ENCODE measurements at places on chromosomes 2 and 18.

DNA sequence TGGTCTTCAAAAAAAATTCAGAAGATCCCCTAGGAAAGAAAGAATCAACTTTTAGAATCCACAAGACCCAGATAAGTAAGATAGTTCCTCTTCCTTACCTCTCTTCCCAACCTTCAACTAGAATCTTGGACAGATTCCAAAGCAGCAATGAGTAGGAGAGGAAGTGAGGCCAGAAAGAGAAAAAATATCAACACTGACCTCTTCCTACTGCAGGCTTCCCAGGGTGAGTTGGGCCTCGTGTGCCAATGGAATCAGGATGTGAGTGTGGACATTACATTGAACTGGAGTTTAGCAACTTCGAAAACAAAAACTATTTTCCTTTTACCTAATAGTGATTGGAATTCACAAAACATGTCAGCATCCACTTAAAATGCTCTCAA is 102.5 kb upstream of the PIEZO2 start:
- no peak for DNase-seq

GRCh38 chr2:113298176-113298575 is 19.5 kb upstream of the PAX8 start:
- no peak for DNase-seq

DNA sequence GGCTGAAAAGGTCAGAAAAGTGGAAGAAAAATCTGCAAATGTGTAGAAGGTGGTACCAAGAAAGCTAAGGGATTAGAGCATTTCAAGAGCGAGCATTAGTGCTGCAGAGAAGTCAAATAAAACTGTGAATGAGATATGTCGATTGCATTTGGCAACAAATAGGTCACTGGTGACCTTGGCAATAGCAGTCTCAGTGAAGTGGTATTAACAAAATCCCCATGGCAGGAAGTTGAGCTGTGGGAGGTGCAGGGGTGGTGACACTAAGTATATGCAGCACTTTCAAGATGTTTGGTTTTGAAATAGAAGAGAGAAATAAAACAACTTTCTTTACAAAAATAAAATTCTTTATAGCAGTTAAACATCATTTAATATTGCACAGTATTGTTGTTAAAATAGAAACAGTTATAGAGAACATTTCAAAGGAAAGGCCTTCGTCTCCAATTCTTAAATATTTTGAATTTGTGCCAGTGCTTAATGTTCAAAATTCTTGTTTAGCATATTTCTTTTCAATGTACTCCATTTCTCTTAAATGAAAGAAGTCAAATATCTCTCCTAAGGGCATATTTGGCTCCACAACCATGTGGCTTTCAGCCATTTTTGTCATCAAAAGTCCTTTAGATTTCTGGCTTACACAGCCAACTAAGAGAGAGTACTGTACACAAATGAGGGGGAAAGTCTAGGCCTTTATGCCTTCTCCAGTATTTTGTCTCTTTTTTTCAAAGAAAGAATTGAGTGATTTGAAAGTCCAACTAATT is 443.0 kb upstream of the MMADHC start:
- no peak for DNase-seq

- DNase-seq: no peak
These were observed 1.8 kb upstream of the KYNU start for GRCh38 chr2:142875652-142876051.

DNA sequence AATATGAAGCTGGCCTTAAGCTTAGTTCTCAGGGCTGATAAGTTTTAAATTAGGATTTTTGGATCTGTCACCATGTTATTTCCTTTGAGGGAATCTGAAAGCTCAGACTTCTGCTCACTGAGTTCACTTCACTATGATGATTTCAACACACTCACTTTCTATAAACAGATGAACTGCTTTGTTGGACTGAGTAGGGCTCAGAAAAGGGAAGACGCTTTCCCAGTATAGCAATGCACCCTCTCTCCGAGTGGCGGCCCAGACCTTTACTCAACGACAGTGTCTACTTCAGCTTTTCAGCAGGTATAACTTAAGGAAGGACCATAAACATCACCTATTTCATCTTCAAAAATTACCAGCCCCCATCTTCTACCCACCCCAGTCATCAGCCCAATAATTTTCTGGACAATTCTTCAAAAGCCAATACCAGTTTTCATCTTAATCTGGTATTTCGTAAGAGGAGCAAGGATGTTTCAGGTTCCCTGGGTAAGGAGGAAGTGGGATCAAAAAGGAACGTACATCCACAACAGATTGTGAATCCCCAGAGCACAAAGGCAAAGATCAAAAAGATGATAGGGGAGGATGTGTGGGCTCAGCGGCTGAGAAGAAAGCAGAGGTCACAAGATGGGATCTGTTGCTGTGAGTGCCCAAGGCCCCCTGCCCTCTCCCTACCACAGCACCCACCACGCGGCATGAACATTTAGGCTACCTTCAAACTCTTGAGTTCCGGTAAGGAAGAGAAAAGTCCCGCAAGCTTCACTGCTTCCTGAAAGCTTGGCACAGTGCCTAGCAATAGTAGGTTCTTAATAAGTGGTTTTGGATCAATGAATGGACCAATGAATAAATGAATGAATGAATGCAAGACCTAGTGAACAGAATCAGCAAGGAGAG is 41.9 kb downstream of the LPIN2 start:
- DNase-seq: no peak

GRCh38 chr2:119025013-119025412 is 83.0 kb downstream of the MARCO start:
- no peak for DNase-seq

GRCh38 chr18:49857708-49858107 is 44.4 kb upstream of the ACAA2 start:
- no peak for DNase-seq

GRCh38 chr2:198279026-198279425 is 474.6 kb downstream of the PLCL1 start:
- DNase-seq: no peak

GRCh38 chr2:241956521-241957110 is 87.1 kb downstream of the RTP5 start:
- no peak for DNase-seq

DNA sequence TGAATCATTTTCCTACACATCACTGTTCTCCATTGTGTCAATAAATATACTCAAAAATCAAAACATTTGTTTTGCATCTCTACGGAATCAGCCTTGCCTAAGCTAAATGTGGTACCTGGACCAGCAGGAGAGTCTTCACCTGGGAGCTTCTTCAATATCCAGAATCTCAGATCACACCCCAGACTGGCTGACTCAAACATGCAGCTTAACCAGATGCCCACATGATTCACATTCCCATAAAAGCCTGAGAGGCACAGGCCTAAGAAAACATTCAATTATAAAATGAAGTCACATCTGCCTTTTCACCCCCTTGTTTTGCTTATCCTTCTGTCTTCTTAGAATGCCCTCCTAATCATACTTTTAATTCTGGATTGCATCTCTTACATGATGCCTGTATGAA is 1045.5 kb upstream of the NXPH2 start:
- no peak for DNase-seq

DNA sequence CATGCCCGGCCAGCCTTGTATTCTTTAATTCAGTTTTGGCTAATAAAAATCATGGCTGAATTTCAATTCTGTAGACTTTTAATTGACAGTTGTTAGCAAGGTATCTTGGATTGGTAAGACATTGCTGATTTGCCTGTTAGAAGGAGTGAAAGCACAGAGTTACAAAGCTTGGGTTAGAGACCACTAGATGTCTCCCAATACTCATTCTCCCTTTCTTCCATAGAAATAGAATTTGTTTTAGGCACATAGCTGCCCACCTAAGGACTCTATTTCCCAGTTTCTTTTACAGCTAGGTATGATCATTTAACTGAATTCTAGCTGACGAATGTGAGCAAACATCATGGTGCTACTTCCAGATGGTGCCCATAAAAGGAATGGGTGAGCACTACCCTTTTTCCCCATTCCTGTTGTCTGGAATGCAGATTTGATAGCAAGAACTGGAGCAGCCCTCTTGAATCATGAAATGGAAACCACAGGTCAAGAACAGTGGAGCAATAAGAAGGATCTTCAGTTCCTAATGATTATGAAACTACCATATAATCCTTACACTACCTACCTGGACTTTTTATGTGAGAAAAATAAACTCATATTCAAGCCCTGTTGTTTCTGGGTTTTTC is 17.5 kb downstream of the PECR start:
- DNase-seq: no peak

DNA sequence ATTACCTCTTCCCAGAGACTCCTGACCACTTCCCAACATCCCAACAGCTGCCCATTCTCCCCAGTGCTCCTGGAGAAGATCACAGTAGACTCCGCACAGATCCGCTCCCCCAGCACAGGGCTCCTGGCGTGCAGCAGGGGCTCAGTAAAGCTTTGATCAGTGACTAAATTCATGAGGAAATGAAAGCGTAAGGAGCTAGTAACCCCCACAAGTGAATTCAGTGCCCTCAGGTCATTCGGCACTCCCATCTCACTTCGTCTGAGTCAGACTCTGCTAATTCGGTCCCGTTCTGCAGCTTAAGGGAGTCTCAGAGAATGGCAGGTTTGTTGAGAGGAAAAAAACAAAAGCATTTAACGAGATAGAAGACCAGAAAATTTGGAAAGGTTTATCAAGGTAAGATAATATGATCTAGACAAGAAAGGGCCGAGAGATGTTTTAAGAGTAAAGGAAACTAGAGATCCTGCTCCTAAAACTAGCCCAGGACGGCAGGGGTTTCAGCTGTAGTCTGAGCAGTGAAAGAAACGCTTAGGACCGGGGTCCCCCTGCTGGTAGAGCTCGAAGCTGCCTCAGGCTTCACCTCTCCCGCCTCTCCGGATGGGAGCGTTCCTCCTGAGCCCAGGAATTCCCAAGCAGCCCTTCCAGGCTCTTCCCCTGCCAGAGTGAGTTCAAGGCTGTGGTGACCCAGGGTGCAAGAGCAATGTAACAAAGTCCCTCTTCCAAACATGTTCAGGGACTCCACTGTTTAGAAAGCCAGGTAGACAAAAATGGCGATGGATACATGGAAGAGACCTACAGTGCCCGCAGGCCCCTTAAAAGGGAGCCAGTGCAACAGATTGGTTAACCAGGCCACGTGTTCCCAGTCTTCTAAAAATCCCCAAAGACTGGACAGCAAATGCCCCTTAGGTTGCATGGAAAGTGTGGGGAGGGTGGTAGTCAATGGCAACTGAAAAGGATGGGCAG is 127.3 kb downstream of the DNER start:
- DNase-seq: peak; percentile 53

DNA sequence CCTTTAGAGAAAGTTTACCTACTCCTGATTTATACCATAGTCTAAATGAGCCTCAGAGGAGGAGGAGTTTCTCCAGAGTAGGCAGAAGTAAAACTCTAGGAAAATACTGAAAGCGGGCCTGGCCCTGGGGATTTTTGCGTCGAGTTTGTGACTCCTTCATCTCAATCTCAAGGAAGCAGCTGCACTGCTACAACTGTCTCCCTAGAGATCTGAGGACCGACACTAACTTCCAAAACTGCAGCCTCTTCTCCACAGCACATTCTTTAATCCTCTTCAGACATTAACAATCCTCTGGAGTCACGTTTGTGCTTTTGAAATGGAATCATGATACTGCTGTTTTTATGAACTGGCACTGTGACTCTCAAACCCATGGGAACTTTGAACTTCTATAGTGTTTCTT is 281.4 kb downstream of the KCNS3 start:
- no peak for DNase-seq

GRCh38 chr2:71102981-71103681 is 26.9 kb downstream of the MCEE start:
- DNase-seq: no peak

- no peak for DNase-seq
These were observed 1.8 kb downstream of the CNNM3 start for GRCh38 chr2:96817882-96818281.

- no peak for DNase-seq
These were observed 85.3 kb downstream of the VWA3B start for GRCh38 chr2:98172150-98172765.

GRCh38 chr18:76993573-76993972 is 139.0 kb downstream of the MBP start:
- no peak for DNase-seq

GRCh38 chr2:95270541-95271081 is 3.6 kb upstream of the PROM2 start:
- DNase-seq: no peak

DNA sequence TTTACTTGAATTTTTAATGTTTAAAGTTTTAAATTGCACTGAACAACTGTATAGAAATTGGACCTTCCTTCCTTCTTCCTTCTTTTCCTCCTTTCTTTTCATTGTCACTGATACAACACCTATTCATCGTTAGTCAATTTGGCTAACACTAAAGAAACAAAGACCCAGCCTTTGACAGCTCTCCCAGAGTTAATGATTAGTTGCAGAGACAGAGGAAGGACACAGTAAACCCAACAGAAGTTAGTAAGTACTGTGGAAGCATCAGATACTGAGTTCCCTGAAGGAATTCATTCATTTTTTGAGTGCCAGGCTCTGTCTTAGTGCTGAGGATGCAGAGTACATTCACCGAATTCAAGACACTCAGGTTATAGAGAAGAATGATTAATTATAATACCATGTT is 77.9 kb upstream of the RAB27B start:
- no peak for DNase-seq

- peak; percentile 95 for DNase-seq
These were observed 68.4 kb downstream of the MCFD2 start for GRCh38 chr2:46847185-46847710.

GRCh38 chr18:40326985-40327384 is 1628.0 kb upstream of the PIK3C3 start:
- no peak for DNase-seq

GRCh38 chr2:206968134-206969086 is 29.1 kb downstream of the CPO start:
- DNase-seq: no peak

GRCh38 chr2:212811036-212811805 is 272.6 kb upstream of the ERBB4 start:
- no peak for DNase-seq

GRCh38 chr2:175709248-175709647 is 292.8 kb downstream of the LNPK start:
- DNase-seq: no peak

- no peak for DNase-seq
These were observed 339.0 kb downstream of the SATB2 start for GRCh38 chr2:199118673-199119112.

DNA sequence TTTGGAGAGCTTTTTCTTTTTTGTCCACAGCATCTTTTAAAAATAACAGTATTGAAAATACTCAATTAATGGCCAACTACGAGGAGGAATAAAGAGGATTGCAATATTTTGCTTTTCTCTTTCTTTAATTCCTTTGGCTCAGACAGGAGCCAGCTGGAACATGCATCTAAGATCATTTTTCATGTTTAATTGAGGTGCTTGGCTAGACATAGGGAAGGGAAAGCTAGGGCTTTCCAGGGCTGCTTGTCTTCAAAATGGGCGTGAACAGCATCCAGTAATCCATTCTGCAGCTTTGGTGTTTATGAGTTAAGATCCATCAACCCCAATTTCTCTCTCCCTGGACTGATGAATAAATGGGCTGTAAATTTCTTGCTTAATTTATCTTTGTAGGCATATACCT is 323.0 kb downstream of the PTPRM start:
- DNase-seq: no peak

Data from AG09319 (cell line).